Stimulated activated CD4-positive, alpha-beta T cell treated with anti-CD3 and anti-CD28 coated beads, Interleukin-2, amount 100 ng/mL, for 4 hours (primary cell): ENCODE measurements at places on chromosomes 3 and 15.

DNA sequence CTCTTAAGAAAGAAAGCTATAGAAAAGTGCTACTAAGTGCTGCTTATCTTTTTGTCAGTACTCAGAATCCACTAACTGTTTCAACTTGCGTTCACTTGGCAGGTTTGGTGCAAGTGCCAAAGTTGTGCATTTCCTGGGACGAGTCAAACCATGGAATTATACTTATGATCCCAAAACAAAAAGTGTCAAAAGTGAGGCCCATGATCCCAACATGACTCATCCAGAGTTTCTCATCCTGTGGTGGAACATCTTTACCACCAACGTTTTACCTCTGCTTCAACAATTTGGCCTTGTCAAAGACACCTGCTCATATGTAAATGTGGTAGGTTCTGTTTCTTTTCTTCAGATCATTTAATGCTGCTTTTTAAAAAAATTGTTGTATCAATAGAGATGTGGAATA is 32.6 kb downstream of the GYG1 start:
- no peak for DNase-seq

DNA sequence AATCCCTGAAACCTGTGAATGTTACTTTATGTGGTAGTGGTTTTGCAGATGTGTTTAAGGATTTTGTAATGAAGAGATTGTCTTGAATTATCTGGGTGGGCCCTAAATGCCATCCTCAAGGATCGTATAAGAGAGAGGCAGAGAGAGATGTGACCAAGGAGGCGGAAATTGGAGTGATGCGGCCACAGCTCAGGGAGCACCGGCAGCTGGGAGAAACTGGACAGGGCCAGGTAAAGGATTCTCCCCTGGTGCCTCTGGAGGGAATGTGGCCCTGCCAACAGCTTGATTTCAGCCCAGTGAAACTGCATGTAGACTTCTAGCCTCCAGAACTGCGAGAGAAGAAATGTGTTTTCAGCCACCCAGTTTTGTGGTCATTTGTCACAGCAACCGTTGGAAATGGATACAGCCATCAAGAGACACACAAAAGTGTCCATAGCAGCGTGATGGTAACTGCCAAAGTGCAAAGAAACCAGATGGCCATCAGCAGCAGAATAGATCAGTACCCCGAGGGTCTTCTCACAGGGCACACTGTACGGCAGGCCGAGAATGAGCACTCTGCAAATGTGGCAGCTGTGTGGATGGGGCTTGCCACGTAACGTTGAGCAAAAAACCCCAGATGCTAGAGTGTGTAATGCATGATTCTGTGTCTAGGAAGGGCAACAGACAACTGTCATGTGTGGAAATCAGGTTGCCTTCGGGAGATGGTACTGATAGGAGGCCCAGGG is 12.2 kb downstream of the APBA2 start:
- DNase-seq: no peak

DNA sequence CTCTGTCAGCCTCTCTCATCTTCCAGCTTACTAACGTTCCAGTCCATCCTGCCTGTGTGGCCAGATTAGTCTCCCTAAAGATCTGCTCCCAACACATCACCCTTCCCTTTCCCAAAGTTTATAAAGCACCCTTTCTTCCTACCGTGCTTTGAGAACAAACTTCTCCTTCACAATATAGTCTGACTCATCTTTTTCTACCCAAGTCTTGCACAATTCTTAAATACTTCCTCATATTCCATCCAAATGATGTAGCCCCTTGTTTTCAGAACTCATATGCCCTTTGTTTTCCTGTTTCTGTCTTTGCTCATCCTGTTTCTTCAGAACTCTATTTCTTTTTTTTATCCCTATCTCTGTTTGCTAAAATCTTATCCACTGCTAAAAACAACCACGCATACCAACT is 326.8 kb downstream of the MFSD1 start:
- no peak for DNase-seq

GRCh38 chr3:27108322-27108721 is 260.9 kb downstream of the NEK10 start:
- no peak for DNase-seq

- no peak for DNase-seq
These were observed 50.5 kb upstream of the ARHGEF3 start for GRCh38 chr3:56851966-56852884.

DNA sequence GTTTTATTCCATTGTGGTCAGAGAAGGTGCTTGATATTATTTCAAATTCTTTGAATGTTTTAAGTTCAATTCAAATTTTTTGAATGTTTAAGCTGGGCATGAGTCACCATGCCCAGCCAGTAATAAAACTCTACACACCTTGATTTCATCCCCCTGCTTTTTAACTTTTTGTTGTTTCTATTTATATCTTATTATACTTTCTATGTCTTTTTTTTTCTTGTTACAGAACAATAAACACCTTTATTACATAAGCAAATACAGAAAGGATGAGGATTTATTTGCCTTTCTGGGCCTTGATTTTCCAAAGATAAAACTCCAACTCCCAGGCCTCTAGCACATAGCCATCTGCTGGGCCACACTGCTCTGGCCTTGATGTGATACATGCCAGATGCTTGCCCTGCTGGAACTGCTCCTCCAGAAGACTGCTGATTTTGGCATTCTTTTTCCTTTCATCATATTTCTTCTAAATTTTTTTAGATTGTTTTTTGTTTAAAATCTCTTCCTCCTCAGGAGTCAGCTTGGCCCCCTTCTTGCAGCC is 14.0 kb downstream of the DNAH12 start:
- no peak for DNase-seq

GRCh38 chr3:63048367-63049326 is 173.4 kb upstream of the CADPS start:
- DNase-seq: no peak

DNA sequence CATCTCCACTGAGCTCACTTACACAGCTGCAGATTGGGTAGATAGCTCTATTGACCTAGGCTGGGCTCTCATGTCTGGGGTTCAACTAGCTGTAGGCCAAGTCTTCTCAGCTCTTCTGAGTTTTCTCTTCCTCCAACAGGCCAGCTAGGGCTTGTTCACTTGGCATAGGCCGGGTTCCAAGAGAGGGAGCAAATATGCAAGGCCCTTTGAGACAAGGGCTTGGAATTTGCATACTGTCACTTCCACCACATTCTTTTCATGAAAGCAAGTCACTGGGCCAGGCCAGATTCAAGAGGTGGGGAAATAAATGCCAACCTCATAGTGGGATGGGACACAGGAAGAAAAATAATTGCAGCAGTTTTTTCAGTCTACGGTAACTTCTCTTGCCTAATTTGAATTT is 25.2 kb downstream of the PIGB start:
- DNase-seq: no peak

GRCh38 chr15:66670175-66670574 is 31.9 kb upstream of the SMAD6 start:
- no peak for DNase-seq

- no peak for DNase-seq
These were observed 28.4 kb upstream of the P2RY12 start for GRCh38 chr3:151412989-151413388.

- DNase-seq: no peak
These were observed 24.2 kb downstream of the NMNAT3 start for GRCh38 chr3:139653582-139653981.

- no peak for DNase-seq
These were observed 52.8 kb upstream of the FAM98B start for GRCh38 chr15:38401106-38401505.

DNA sequence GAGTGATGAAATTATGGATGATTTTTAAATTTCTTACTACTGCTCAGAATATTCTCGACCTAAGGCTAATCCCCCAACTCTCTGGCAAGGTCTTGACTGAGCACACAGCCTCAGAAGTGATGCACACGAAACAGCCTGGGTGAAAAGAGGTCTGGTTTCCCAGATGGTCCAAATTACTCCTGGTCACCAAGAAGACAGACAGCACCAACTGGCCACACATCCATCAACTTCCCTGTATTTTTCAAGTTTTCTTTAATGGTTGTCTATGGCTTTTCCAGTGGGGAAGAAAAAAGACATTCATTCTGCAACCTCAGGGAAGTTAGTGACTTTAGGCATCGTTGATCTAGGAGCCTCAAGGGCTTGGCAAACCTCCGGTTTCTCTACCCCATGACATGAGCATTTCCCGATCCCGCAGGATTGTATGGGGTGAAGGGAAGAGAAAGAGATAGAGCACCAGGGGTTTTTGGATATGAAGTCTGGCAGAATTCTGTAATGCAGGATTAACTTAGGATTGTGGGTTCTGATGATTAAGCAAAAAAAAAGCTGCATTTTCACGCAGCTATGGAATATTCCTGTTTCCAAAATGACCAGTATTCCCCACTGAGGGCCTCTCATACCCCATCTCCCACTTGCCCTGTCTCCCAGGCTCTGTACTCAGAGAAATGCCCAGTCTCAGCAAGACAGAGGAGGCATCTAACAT is 62.2 kb downstream of the UMPS start:
- no peak for DNase-seq

DNA sequence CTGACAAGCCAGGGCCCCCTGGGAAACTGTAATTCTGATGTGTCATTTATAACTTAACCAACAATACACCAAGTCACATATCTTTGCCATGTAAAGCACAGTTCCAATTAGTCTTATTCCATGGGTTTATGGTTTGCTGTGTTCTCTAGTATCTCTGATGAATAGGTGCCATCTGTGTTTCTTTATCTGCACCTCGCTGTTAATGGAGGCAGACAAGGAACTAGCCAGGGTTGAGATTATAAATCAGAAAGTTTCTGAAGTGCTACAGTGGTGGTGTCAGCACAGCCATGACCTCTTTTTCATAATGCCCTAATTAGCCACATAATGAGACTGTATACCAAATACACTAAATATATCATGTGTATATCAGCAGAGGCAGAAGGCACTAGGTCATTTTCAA is 866.4 kb downstream of the PLOD2 start:
- no peak for DNase-seq

DNA sequence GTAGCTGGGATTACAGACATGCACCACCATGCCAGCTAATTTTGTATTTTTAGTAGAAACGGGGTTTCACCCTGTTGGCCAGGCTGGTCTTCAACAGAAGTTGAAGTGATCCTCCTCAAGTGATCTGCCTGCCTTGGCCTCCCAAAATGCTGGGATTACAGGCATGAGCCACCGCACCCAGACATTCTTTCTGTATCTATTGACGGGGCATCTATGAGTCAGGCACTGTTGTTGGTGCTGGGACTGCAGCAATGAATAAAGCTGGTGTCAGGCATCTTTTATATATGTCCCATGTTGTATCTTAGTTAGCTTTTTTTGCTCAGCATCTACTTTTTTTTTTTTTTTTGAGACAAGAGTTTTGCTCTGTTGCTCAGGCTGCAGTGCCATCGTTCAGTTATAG is 47.6 kb upstream of the ULK4 start:
- DNase-seq: no peak

DNA sequence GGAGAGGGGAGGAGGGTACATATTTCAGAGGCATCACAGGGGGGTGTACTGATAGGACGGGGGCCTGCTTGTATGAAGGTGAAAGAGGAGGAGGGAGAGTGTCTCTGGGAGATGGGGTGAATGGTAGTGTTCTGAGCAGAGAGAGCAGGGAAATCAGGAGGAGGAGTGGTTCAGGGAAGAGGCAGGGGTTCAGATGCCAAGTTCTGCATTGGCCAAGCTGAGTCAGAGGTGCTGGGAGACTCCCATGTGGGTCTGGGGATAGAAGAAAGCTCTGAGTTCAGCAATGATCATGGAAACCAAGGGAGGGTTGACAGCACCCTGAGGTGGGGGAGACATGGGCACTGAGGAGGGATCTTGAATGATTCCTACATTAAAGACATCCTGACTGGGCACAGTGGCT is 3.0 kb downstream of the CYP8B1 start:
- DNase-seq: no peak

- DNase-seq: no peak
These were observed 75.3 kb downstream of the HMG20A start for GRCh38 chr15:77495838-77496596.

DNA sequence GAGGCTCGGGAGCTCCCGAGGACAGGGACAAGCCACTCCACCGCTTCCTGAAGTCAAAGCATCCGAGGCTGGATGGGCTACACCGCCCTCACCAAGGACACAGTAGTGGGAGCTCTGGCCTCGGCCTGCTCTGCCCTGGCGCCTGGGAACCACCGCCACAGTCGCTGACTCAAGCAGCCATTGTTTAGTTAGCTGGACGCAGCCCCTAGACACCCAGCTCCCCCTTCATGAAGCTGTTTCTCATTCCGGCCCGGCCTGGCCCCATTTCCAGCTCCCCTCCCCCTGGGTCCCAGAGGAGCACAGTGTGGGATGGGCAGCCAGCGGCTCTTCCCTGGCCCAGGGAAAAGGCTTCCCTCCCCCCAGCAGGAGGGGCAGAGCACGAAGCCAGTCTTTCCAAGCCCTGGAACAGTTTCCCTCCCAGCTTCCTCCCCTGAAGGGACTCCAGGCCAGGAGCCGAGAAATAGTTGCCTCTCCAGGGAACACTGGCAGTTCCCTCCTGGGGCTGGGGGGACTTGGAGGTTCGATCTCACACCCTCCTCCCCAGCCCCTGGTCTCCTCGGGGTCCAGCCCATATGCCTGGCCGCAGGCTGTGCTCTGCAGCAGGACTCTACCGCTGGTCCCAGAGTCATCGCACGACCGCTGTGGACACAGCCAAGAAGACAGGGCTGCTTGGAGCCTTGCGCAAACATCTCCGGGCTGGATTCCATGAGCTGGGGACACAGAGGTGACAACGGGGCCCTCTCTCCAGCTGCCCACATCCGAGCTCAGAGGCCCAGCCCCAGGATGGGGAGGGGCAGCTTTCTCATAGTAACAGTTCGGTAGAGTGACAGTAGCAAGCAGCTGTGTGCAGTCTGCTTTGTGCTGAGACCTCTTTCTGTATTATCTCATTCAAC is 10.0 kb downstream of the PLXND1 start:
- DNase-seq: no peak

GRCh38 chr3:158649791-158650190 is 5.5 kb downstream of the GFM1 start:
- no peak for DNase-seq

DNA sequence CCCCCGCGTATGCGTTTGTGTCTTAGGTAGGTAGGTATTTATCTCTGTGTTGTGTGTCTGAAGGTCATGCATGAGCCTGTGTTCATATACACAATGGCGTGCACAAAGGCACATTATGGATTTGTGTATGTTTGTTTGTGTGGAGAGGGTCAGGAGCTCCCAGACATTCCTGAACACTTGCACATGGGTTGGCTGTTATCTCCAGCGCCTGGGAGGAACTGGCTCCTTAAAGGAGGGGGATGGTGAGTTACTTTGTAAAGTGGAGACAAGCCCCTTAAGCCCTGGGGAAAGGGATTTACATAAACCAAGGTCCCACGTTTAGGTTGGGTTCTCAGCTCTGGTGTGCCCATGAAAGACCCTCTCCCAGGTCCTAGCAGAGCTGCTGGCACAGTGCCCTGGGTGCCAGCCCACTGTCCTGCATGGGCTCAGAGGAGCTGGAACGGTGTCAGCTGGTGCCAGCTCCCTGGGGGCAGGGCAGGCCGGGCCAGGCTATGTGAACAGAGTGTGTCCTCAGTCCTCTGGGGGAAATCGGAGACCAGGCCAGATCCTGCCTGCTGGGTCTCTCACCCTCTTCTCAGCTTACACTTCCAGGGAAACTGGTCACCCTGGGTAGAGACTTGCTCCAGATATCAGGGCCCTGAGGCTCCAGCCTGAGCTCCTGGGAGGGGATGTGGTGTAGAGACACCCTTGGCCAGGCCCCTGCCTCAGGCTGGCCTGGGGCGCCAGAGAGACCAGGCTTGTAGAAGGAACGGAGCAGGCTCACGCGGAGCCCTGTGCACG is 25.1 kb downstream of the SNX33 start:
- DNase-seq: no peak
